ENCODE measurements at places on chromosomes 1 and 21. TPM values are rescaled to one million over a fixed set of nuclear protein-coding genes. Genes with fewer than 3 reads are reported as not detected.

- no peak overlapping the region for H3K27ac ChIP-seq
- no peak overlapping the region for H3K4me3 ChIP-seq
- H3K4me1 ChIP-seq: no peaks in the 10 kb centered on the region
- DNase-seq: no peak
- H3K36me3 ChIP-seq: no peaks in the 10 kb centered on the region
Observed at GRCh38 chr1:96863449-96863848, 141.9 kb downstream of the PTBP2 start.

IVL gene
- total RNA-seq: not detected

VTCN1 gene
- not detected for total RNA-seq

EXO1 gene
- 23.7 TPM for total RNA-seq

TNFRSF25 gene
- total RNA-seq: 26.3 TPM

DNA sequence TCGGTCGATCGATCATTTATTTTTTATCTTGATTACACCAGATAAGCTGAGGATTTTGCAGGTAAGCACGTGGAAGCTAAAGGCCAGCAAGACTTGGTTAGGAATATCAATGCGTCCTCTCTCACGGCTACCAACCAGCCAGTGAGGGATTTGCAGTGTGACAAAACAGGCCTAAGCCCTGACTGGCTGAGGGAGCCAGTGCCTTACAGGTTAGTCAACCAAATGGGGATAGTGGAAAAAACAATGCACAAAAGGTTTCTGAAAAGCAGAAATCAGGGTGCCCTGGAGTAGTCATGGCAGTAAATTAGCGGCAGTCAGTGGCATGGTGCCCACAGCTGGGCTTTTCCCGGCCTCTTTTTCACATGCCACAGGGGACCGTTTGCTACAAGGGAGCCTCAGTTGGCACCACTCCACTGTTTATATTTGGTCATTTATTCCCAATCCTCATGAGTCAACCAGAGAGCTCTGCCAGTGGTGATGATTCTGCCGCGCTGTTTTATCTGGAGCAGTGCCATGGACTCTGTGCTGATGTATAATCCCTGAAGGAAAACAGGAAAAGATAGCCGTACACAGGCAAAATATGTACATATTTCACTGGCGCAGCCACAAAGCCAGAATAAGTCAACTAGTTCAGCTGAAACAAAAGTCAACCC is 167.6 kb downstream of the RHOU start:
- DNase-seq: no peak
- H3K27me3 ChIP-seq: no peaks in the 10 kb centered on the region

ADGRL4 gene
- total RNA-seq: 1.3 TPM

DNA sequence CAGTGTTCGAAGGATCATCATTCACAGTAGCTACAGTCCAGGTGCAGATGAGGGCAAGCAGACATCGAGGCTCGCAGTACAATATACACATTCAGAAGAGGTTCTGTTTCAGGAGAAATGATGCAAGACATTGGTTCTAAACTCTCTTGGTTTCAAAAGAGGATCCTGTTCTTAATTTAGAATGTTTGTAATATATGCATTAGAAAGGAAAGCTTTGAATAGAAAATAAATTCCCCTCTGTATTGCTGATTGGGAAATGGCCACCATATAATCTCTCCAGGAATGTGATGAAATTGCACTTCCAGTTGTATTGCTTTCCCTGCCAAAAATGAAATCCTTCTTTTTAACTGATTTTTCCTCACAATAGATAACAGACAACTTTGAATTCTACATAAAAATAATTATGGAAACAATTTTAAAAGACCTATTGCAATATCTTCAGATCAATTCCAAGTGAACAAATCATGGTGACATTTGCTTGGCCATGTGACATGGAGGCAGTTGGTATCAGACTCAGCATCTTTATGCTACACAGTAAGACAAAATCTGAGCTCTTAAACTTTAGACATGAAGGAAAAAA is 27.6 kb upstream of the SIPA1L2 start:
- H3K27me3 ChIP-seq: no peaks in the 10 kb centered on the region
- no peak for DNase-seq
- no peak overlapping the region for H3K27ac ChIP-seq

DNA sequence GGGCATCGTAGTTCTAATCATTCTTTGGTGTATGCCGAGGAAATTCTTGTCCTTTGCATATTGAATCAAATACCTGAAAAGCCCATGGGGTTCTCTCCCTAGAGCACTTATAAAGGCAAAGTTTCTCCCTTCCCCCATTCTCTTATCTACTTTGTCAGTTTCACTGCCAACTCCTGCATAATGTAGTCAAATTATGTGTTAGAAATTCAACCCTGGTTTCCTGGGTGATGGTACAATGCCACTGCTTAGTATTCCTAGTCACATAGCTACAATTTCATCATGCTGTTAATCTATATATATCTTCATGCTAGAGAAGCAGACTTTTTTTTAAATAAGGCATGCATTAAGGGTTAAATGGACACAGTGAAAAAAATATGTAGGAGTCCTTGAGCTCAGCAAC is 119.0 kb downstream of the PDE4B start:
- H3K27ac ChIP-seq: no peak overlapping the region
- no peaks in the 10 kb centered on the region for H3K36me3 ChIP-seq

S100A2 gene
- total RNA-seq: not detected

ALX3 gene
- not detected for total RNA-seq

- no peaks in the 10 kb centered on the region for H3K4me1 ChIP-seq
- H3K36me3 ChIP-seq: no peaks in the 10 kb centered on the region
- no peak overlapping the region for H3K27ac ChIP-seq
Observed at GRCh38 chr1:168312718-168313604, 32.3 kb downstream of the TBX19 start.

DMBX1 gene
- not detected for total RNA-seq

RPTN gene
- not detected for total RNA-seq

DNA sequence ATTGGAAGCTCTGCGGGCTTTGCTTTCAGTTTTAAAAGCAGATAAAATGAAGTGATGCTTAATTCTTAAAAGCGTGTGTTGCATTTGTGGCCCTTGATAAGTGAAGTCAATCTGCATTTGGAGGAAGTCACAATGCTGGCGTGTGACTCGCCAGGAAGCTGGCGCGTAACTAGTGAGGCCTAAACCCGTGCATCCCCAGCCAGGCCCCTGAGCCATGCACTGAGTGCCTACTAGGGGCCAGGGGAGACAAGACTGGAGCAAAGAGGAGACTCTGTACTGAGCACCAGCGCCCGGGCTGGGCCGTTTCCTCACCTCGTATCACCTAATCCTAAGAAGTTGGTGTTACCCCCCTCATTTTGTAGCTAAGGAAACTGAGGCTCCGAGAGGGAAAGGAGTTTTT is 4.6 kb upstream of the DDOST start:
- H3K4me1 ChIP-seq: peaks cover 4% of the 10 kb centered on the region
- no peak for DNase-seq
- H3K27me3 ChIP-seq: no peaks in the 10 kb centered on the region

POTED gene
- not detected for total RNA-seq

SNRNP40 gene
- total RNA-seq: 117 TPM
